ENCODE measurements at places on chromosomes 1 and 21.
A peak's percentile ranks its signal among the peaks of the same experiment; 100 is the strongest.

- no peak for DNase-seq
Observed at GRCh38 chr1:43074244-43074643, 97.8 kb downstream of the EBNA1BP2 start.

DNA sequence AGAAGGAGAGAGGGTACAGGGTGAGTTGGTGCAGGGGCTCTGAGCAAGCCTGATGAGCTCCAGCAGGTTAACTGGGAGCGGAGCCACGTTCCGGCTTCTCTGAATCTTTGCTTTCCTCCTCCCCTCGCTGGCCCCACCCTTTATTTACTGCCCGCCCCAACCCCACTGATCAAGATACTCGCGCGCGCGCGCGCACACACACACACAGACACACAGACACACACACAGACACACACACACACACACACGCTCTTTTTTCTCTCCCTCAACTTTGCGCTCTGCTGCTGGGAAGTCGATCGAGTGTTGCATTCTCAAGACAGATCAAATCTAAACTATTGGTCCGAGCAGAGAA is at the start of gene GRIK1:
Gene GRIK1 (minus strand): TSS at position 73 of the 352 bp plus-strand sequence.
- no peak for DNase-seq

DNA sequence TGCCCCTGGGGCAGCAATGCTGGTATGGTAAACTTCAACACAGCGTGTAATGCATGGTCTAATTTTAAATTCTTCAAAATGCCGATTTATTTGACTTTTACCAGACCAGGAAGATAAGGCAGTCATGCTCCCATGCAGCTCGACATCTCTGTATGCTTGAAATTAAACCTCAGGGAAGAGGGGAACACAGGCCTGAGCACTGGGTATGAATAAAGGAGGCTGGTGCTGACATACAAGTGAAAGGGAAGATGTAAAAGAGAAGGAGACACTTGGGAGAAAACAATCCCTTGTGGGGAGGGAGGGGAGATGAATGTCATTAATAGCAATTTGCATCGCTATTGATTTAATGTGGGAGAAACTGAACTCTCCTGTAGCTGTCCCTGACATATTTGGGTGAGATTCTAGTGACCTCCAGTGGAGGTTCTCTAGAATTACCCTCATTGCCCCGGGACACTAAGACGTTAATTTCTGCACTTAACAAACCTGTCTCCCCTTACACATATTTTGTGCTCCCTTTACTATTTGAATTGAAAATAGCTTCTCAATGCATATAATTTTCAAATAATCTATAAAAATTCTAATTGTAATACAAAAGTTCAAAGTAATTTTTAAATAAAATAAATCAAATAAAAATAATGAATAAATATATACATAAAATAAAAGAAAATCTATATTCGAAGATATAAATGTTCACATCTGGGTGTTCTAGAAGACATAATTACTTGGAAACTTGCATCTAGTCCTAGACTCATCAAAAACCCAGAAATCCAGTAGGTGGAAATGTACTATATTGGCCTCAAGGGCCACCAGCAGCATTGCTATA is 283.1 kb downstream of the LMX1A start:
- DNase-seq, result peak; percentile 42

DNA sequence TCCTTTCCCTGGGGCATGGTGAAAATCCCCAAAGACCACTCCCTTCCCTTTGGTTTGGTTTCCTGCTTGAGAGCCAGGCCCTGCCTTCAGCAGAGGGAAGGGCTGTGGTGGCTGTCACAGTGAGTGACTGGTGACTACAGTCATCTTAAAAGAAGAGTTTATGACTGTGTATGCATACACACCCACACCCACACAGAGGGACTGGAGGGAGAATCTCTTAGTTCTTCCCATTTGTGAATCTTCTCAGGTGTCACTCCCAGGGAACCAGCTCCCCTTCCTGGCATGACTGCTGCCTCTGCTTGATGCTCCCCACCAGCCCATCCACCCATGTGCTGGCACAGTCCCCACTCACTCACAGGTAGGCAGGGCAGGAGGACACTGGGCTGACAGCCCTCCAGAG is 3.9 kb upstream of the KCNA2 start:
- DNase-seq, result peak; percentile 35

- no peak for DNase-seq
Observed at GRCh38 chr1:25700626-25701025, 84.0 kb downstream of the MAN1C1 start.
